Midbrain (tissue), 1 donor: ENCODE measurements at places on chromosomes 1 and 21.

DNA sequence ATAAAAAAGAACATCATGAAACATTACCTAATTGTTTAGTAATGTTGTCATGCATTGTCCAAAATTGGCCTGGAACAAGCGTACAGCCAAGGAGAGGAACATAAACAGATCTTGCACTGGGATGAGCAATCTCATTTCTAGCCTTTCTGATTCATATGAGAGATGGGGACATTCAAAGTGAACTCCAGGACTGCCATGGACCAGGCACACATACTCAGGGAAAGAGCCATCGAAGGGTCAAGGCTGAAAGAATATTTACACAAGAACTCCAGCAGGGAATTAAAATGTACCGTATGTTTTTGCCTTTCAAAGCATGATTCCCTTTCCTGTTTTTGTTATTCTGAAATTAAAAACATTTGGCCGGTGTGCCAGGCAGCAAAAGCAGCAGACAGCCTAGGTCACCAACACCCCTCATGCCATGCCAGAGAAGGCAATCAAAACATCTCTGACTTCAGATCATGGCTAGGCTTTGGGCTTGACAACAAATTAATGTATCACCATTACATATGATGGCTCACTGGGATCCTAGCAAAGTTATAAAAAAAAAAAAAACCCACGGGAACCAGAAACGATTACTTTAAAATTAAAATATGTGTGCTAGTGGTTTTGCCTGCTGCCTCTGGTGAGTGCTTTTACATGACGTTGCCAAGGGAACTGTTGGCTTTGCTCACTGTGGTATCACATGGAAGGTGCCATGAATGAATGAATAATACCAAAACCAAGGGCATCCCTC, 159.8 kb downstream of the TGFBR3 start:
- no peak for DNase-seq

- no peak for DNase-seq
Measured at GRCh38 chr21:41429305-41429704, 3.3 kb downstream of the MX1 start.

DNA sequence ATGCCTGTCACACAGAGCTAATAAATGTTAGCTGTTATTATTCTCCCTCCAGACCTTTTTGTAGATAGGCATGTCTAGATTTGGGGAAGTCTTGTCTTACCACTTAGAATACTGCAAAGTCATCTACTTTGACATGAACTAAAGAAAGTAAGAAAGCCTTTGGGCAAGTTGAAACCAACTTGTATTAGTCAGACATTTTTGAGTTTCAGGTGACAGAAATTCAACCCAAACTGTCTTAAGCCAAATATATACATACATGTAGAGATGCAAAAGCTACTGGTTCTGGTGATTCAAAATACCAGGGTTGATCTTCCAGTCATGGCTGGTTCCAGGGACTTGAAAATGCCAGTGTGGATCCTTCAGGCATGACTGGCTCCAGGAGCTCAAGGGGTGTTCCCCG, 276.8 kb upstream of the TMEM51 start:
- DNase-seq = no peak

DNA sequence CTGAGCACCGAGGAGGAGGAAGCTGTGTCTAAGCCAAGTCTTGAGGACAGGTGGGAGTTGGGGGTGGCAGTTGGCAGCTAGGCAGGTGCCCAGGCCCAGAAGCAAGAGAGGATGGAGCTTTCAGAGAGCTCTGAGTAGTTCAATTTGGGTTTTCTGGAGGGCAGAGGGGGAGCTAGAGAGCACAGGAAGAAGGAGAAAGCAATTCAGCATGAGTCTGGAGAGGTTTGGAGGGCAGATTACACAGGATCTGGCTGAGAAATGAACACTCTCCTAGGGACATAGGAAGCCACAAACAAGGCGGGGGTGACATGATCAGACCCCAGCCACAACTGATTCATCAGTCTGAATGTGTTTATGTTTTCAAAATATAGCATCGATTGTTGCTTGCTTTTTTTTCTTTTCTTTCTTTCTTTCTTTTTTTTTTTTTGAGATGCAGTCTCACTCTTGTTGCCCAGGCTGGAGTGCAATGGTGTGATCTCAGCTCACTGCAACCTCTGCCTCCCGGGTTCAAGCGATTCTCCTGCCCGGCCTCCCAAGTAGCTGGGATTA, 23.8 kb downstream of the PTPRF start:
- peak; percentile 33 for DNase-seq

DNA sequence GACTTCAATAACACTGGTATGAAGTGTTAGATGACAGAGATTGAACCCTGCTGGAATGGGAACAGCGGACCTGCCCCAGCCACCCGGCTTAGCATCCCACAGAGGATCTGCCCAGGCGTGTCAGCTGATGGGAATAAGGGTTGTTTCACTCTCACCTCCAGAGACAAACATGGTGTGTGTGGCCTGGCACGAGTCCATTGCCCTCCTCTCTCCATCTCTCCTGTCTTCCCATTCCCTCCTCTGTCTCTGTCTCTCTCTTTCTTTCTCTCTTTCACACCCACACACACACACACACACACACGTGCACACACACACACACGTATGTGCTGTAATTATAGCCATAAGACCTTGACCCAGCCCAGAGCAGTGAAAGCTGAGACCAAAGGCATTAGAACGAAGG, 200.2 kb downstream of the HIVEP3 start:
- no peak for DNase-seq

GRCh38 chr1:12711536-12711935, 4.4 kb upstream of the AADACL3 start:
- no peak for DNase-seq

GRCh38 chr1:43531107-43531905, 623 bp downstream of the PTPRF start:
- no peak for DNase-seq

GRCh38 chr1:216606047-216606637, 117.1 kb downstream of the ESRRG start:
- DNase-seq = no peak

GRCh38 chr1:108531444-108531843, 28.5 kb upstream of the EEIG2 start:
- no peak for DNase-seq

- no peak for DNase-seq
Measured at GRCh38 chr1:224435318-224435763, 744 bp upstream of the WDR26 start.

- DNase-seq = no peak
Measured at GRCh38 chr1:223784541-223784940, 61.2 kb downstream of the TP53BP2 start.
